Jurkat, Clone E6-1 (cell line): ENCODE measurements at places on chromosomes 7 and 10.

- no peak for DNase-seq
Observed at GRCh38 chr10:131947631-131948347, 33.9 kb downstream of the BNIP3 start.

- DNase-seq: peak; percentile 64
Observed at GRCh38 chr10:101441541-101442455, 87.8 kb downstream of the BTRC start.

GRCh38 chr10:95297402-95297801, 6.6 kb upstream of the PDLIM1 start:
- DNase-seq: no peak

- DNase-seq: no peak
Observed at GRCh38 chr10:118531105-118531852, 64.2 kb downstream of the PRLHR start.
